ENCODE measurements at places on chromosomes 13 and 19.

DNA sequence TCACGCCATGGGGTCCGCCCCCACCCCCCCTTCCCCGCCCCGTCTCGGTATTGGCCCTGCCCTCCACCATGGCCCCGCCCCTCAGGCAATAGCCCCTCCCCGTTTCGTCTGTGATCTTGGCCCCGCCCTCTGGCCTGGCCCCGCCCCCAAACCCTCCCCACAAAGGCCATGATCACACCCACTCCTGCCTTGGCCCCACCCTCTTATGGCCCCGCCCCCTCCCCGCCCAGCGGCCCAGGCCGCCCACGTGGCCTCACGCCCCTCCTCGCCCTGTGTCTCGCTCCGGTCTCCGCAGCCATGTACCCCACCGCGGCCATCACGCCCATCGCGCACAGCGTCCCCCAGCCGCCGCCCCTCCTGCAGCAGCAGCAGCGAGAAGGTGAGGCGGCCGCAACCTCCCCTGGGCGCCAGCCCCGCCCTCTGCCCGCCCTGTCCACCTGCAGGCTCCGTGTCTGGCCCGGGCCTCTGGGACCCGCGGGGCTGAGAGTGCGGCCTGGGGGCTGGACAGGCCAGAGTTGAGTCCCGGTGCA is 61.3 kb downstream of the CELF5 start:
- no peak for DNase-seq

- DNase-seq, result no peak
Observed at GRCh38 chr13:81382246-81382645, 1041.3 kb upstream of the SPRY2 start.

DNA sequence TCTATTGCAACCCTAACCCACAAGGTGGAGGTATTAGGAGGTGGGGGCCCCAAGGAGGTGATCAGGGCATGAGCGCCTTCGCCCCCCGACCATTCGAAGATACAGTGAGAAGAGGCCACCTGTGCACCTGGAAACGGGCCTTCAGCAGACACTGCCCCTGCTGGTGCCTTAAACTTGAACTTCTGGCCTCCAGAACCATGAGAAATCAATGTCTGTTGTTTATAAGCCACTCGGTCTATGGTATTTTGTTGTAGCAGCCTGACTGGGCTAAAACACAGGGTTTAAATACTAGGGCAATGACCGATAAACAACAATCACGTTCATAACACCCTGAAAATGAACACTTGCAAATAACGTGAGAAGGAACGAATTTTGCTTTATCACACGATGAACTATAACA is 85.2 kb upstream of the USP29 start:
- DNase-seq, result no peak

GRCh38 chr13:61040181-61040580 is 375.5 kb downstream of the PCDH20 start:
- no peak for DNase-seq

- DNase-seq, result no peak
Observed at GRCh38 chr13:99307648-99308339, 595 bp upstream of the GPR183 start.

DNA sequence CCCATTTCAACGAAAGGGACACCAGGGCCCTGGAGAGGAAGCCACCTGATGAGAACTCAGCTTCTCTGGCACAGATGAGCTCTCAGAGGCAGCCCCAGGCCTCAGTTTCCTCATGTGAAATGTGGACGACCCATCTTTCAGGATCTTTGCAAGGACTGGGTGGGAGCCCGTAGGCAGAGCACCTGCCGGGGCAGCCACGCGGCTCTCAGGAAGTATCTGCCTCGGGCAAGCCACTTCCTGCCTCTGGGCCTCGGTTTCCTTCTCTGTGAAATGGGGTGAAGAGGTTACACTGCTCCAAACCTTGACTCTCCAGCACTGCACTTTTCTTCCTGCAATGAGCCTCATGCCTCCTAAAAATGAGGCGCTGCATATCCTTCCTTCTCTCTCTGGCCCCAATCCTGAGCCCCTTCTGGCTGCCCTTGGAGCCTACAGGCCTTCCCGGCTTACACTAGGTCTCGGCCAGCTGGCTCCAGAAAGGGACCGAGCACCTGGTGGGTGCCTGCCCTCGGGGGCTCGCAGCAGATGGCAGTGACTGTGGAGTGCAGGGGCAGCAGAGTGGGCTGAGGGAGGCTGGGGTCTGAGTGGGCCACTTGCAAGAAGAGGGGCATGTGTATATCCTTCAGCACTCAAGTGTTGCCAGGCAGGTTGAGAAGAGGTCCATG is 3.5 kb downstream of the SSBP4 start:
- DNase-seq, result no peak

GRCh38 chr13:23383151-23383550 is 50.4 kb downstream of the SACS start:
- no peak for DNase-seq

GRCh38 chr13:28117689-28118377 is 17.5 kb upstream of the FLT3 start:
- DNase-seq, result no peak

- no peak for DNase-seq
Observed at GRCh38 chr13:73204952-73205351, 146.1 kb downstream of the KLF5 start.

DNA sequence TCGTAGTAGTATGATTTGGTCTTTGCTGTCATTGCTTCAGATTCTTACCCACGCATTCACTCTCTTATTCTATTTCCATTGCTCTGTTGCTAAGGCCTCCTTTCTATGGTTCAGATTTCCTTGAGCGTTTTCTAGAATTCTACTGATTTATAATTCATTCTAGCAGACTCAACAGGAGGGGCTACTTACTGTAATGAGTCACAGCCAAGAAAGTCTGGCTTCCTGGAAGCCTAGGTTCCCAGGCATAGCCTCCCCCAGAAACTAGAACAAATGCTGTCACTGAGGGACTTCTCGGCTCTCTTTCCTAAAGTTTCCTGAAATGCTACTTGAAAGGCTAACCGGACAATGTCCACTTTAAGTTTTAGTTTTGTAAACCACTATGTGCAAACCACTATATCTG is 47.7 kb upstream of the SPATA13 start:
- no peak for DNase-seq

DNA sequence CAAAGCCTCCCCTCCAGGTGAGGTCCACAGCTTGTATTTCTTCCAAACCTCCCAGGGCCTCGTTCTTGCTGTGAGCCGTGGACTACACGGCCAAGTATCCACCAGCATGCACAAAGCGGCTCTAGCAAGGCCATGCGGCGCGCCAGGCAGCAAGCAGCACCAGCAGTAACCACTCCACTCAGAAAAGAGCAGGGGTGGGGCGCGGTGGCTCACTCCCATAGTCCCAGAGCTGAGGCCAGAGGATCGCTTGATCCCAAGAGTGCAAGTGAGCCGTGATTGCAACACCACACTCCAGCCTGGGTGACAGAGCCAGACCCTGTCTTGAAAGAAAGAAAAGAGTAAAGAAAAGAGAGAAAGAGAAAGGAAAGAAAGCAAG is 4.7 kb downstream of the CCDC8 start:
- DNase-seq, result no peak

GRCh38 chr13:66237411-66238062 is 992.6 kb downstream of the PCDH9 start:
- no peak for DNase-seq

GRCh38 chr19:17457616-17458015 is 3.1 kb downstream of the NXNL1 start:
- no peak for DNase-seq

DNA sequence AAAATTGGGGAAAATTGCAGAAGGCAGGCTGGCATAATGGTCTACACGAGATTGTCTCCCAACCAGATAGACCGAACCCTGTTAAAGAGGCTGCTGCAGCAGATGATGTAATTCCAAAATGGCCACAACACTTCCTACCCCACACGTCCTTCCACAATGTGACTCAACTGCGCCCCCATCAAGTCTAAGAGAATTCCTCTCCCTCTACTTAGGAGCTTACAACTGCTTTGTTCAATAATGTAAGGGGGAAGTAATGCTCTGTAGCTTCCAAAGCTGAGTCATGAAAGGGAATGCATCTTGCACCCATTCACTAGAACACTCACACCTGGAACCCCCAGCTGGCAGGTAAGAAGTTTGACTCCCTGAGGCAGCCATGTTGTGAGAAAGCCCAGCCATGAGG is 117.8 kb upstream of the IRS2 start:
- no peak for DNase-seq

DNA sequence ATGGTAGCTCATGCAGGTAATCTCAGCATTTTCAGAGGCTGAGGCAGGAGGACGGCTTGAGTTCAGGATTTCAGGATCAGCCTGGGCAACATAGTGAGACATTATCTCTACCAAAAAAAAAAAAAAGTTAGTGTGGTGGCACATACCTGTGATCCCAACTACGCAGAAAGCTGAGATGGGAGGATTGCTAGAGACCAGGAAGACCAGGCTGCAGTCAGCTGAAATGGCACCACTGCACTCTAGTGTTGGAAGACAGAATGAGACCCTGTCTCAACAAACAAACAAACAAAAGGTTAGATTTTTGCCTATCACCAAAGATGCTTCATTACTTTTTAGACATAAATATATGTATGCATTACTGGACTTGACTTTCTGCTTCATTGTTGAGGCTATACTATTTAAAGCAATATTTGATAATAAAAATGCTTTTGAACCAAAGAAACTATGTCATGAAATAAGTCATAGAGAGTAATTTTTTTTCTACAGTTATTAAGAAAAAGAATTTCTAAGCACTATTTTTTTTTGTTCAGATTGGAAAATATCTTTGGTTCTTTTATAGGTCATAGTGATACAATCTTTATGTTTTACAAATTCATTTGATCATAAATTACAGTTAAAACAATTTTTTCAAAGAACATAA is 1180.1 kb upstream of the ATXN8OS start:
- no peak for DNase-seq

GRCh38 chr13:112106478-112107141 is 39.7 kb downstream of the SOX1 start:
- DNase-seq, result peak; percentile 26

- DNase-seq, result no peak
Observed at GRCh38 chr19:2494447-2495129, 18.7 kb downstream of the GADD45B start.

DNA sequence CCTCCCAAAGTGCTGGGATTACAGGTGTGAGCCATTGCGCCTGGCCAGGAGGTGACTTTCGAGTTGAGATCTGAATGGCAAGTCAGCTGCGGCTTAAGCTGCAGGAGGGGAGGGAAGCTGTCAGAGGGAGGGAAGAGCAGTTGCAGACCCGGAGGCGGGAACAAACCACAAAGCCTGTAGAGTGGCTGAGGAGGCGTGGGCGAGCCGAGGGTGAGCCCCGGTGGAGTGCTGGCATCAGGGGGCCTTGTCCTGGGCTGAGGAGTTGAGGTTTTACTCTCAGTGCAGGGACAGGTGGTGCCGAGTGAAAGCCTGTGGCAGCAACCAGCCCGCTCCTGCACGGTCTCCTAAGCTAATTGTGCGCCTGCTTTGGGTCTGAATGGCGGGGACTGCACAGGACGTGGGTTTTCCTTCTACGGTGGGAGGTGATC is 24.2 kb downstream of the PPP1R37 start:
- peak; percentile 93 for DNase-seq

- no peak for DNase-seq
Observed at GRCh38 chr19:14782626-14783409, 4.5 kb upstream of the ADGRE2 start.

DNA sequence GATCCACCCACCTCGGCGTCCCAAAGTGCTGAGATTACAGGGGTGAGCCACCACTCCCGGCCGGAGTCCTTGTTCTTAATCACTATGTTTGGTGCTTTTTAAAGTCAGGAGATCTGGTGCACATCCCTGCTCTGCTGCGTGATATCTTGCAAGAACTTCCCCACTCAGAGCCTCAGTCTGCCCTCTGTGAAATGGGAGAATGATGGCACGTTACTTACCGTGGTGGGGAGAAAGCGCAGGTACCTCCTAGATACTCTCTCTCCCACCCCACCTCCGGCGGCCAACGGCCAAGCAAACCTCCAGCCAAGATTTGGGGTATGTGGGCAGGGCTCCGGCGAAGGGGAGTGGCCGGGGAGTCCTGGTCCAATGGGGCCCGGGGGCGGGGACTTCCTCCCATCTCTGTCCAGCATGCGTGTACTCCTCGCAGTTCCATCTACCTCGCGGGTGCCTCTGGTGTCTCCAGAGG is at the start of gene RYR1:
RYR1 (plus strand) TSS at position 424 of the 466 bp plus-strand sequence. CDS start 139 bp downstream, outside the sequence.
- no peak for DNase-seq

DNA sequence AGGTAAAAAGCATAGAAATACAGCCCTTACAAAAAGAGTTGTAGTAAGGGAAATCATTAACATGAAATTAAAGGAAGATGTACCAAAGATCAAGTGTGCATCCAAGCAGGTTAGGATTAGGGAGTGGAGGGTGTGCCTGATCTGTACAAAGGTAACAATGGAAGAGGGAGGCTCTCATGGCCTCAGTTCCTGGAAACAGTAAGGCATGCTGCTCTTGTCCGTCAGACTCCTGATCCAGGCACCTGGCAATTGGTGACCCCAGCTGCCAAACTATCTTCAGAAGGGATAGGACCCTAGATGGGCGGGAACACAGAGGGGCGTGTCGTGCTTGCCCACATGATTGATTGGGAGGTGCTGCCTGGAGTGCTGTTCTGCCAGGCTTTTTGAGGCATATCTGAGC is 4.5 kb downstream of the TEX26 start:
- no peak for DNase-seq

DNA sequence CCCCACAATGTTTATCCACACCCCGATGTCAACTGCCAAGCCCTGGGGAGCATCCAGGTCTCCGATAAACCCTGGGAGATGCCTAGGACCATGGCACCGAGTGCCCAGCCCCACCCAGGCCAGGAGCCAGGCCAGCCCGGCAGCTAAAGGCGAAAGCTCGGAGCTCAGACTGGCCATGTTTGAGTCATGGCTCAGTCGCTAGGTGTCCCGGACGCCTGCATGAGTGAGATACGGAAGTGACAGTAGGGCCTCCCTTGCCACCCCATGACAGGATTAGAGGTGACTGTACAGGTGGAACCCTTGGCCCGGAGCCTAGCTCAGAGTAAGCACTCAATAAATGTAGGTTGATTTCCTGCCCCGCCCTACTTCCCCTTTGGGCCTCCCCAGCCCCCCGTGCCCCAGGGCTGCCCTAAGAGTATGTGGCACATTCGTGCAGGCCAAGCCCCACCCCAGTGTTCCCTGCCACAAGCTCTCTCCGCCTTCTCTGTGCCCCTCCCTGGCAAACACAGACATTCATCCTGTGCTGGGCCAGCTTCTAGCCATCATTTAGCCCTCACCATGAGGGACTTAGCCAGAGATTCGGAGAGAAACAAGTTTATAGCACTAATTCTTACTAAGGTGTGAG is 5.8 kb upstream of the TPM4 start:
- no peak for DNase-seq

- no peak for DNase-seq
Observed at GRCh38 chr13:34076943-34077703, 259.2 kb downstream of the RFC3 start.

- no peak for DNase-seq
Observed at GRCh38 chr19:47542030-47542475, 27.2 kb upstream of the NAPA start.

All from NCI-H187 treated with DMSO at 0.1 percent for 48 hours (cell line).